Endothelial cell of coronary artery (primary cell): ENCODE measurements at places on chromosomes 5 and 9. TPM values are rescaled to one million over a fixed set of nuclear protein-coding genes. Genes with fewer than 3 reads are reported as not detected.

The FAXDC2 gene
- total RNA-seq: 2.0 and 3.0 TPM in 2 replicates

The PCSK1 gene
- 0.75 and 2.2 TPM in 2 replicates for total RNA-seq

The AJM1 gene
- 0.45 and 2.2 TPM in 2 replicates for total RNA-seq

The OLFM1 gene
- total RNA-seq: 0.18 and 0.56 TPM in 2 replicates

The RPS14 gene
- 3,989 and 4,022 TPM in 2 replicates for total RNA-seq

The SMIM15 gene
- 65.9 and 66.8 TPM in 2 replicates for total RNA-seq

The TAF11L5 gene
- not detected in 2 replicates for total RNA-seq

The SOHLH1 gene
- 0.09 TPM in 1 of 2 replicates, not detected in the other for total RNA-seq

The IRX4 gene
- not detected in 2 replicates for total RNA-seq

The ANXA2R gene
- 3.1 and 4.5 TPM in 2 replicates for total RNA-seq

The SV2C gene
- not detected in 2 replicates for total RNA-seq

The CDKN2B gene
- 7.6 and 9.8 TPM in 2 replicates for total RNA-seq

The TMEM232 gene
- 0.75 and 1.3 TPM in 2 replicates for total RNA-seq

The GPX3 gene
- total RNA-seq: 3.8 and 5.1 TPM in 2 replicates

The GMCL2 gene
- not detected in 2 replicates for total RNA-seq

The ZDHHC11 gene
- total RNA-seq: 0.18 and 0.75 TPM in 2 replicates

The LRRC26 gene
- not detected in 2 replicates for total RNA-seq

The SLC6A3 gene
- total RNA-seq: not detected in 2 replicates

The UBQLN1 gene
- 93.2 and 108 TPM in 2 replicates for total RNA-seq

The CDH6 gene
- 0.27 and 10.6 TPM in 2 replicates for total RNA-seq

The RETREG1 gene
- 0.18 and 0.28 TPM in 2 replicates for total RNA-seq

The IL13 gene
- total RNA-seq: not detected in 2 replicates

The DROSHA gene
- 43.2 and 70.8 TPM in 2 replicates for total RNA-seq

The CCNI2 gene
- total RNA-seq: not detected in 2 replicates

The WDR31 gene
- total RNA-seq: 0.54 and 0.75 TPM in 2 replicates

The PCDHGB2 gene
- 2.0 and 2.2 TPM in 2 replicates for total RNA-seq

The LCN1 gene
- total RNA-seq: 0.66 TPM in 1 of 2 replicates, not detected in the other

The C1QTNF2 gene
- total RNA-seq: 0.09 TPM in 1 of 2 replicates, not detected in the other

The TJP2 gene
- total RNA-seq: 147 and 187 TPM in 2 replicates

The ADRB2 gene
- 3.1 and 3.2 TPM in 2 replicates for total RNA-seq

The GZMA gene
- 0.54 TPM in 1 of 2 replicates, not detected in the other for total RNA-seq

The POMT1 gene
- total RNA-seq: 24.5 and 39.5 TPM in 2 replicates

The TXNDC8 gene
- total RNA-seq: not detected in 2 replicates

The ST8SIA4 gene
- 1.1 and 8.0 TPM in 2 replicates for total RNA-seq

The FAM221B gene
- total RNA-seq: not detected in 2 replicates

The ASS1 gene
- total RNA-seq: 4.2 and 21.1 TPM in 2 replicates

The GPR150 gene
- 0.18 and 0.19 TPM in 2 replicates for total RNA-seq

The SLC24A2 gene
- total RNA-seq: not detected in 2 replicates

The IFNE gene
- 0.99 and 2.1 TPM in 2 replicates for total RNA-seq

The LCN10 gene
- not detected in 2 replicates for total RNA-seq

The KLHL3 gene
- total RNA-seq: 12.3 and 13.2 TPM in 2 replicates

The RLN2 gene
- 0.28 TPM in 1 of 2 replicates, not detected in the other for total RNA-seq

The PCDHGA4 gene
- total RNA-seq: 2.6 and 5.0 TPM in 2 replicates

The ABCA2 gene
- 11.0 and 27.3 TPM in 2 replicates for total RNA-seq

The C9orf43 gene
- total RNA-seq: 0.09 and 0.36 TPM in 2 replicates

The PRELID2 gene
- total RNA-seq: 27.3 and 45.0 TPM in 2 replicates

The OR1N2 gene
- total RNA-seq: not detected in 2 replicates

The FOXE1 gene
- not detected in 2 replicates for total RNA-seq

The PCDH1 gene
- 181 and 222 TPM in 2 replicates for total RNA-seq

The DPM2 gene
- total RNA-seq: 8.1 and 9.4 TPM in 2 replicates

The SLC34A3 gene
- total RNA-seq: not detected in 2 replicates

The SPINK1 gene
- total RNA-seq: 0.09 TPM in 1 of 2 replicates, not detected in the other
